Hippocampal formation (tissue), 2 donors: ENCODE measurements at places on chromosomes 5 and 9.

GRCh38 chr5:88734191-88734640 lies 148.8 kb downstream of the MEF2C start:
- DNase-seq, result peak; percentile 47

GRCh38 chr9:90991953-90992352 lies 190.3 kb downstream of the SYK start:
- DNase-seq, result no peak

DNA sequence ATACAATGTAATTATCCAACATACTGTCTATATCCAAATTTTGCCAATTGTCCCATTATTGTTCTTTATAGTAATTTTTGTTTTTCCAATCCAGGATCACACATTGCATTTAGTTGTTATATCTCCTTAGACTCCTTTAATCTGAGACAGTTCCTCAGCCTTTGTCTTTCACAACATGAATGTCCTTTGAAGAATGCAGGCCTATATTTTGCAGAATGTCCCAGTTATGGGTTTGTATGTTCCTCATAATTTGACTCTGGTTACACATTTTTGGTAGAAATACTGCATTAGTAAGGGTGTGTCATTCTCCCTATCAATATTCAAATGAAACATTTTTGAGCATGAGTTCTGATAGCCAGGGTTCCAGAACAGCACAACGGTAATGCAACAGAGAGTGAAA lies 6.7 kb downstream of the CD180 start:
- no peak for DNase-seq

- DNase-seq, result no peak
Observed at GRCh38 chr5:44320188-44320587, 69.0 kb downstream of the FGF10 start.

DNA sequence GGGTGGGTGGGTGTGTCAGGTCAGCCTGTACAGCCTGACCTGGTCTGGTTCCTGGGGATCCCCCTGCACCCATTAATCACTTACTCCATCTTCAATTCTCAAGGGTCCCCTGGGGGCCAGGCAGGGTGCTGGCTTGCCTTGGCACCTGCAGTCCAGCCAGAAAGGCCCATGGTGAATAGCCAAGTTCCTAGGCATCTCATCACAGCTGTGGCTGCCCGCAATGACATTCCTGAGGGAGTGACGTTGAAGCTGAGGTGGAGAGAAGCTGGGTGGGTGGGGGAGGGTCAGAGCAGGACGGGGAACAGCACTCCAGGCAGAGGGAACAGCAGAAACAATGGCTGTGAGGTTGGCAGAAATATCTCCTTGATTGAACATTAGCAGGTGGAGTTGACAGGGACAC lies 10.6 kb downstream of the HMCN2 start:
- no peak for DNase-seq

DNA sequence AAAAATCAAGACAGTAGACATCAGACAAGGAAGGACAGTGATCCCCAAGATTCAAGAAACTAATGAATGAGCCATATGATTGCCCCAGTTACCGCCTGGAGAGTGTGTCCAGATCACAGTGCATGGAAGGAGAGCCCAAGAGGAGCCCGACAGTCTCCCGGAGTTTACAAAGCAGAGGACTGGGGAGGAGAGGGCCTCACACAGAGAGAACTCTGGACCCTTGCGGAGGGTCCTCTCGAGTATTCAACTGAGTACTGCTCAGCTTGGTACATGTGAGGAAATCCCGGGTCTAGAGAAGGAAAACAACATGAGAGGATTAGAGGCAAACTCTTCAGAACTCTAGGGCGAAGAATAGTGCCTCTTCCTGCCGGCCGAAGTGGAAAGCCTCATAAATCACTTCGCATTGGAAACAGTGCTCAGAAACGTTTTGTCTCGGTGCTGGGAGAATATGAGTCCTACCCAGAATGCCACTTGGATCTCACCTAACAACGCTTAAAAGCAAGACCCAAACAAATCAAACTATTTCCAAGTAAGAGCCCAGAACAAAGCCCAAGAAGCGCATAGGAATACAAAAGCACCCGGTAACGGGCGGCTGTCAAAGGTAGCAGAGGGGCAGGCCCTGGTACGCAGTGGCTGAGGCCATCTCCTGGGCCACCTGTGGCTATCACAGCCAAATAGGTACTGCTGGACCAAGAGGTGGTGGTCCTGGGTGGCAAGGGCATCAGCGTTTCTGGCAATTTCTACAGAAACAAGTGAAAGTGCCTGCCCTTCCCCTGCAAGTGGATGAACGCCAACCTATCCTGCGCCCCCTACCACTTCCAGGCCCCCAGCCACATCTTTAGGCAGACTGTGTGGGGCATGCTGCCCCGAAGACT lies 36.0 kb downstream of the FAM78A start:
- DNase-seq, result no peak

GRCh38 chr9:104795082-104795481 lies 31.2 kb downstream of the NIPSNAP3B start:
- DNase-seq, result no peak

GRCh38 chr5:90201923-90202322 lies 207.6 kb downstream of the CETN3 start:
- DNase-seq, result no peak

DNA sequence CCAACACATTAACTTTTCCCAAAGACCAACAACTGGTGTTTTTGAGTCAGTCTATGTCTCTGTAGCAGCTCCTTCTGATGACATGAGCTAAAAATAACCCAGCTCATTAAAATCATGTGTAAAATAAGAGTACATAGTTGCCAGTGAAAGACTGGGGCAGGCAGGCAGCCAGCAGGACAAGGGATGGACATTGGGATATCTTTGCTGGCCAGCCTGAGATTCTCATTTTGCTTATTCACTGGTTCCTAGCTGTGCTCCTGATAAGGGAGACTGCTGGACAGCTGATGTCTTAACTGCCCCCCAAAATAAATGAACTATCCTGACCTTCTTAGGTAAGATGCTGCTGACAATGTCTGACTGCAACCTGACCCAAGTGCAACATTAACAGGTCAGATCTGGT lies 33.9 kb downstream of the EPB41L4B start:
- no peak for DNase-seq

GRCh38 chr5:135072387-135073281 lies 38.6 kb upstream of the PITX1 start:
- DNase-seq, result no peak

DNA sequence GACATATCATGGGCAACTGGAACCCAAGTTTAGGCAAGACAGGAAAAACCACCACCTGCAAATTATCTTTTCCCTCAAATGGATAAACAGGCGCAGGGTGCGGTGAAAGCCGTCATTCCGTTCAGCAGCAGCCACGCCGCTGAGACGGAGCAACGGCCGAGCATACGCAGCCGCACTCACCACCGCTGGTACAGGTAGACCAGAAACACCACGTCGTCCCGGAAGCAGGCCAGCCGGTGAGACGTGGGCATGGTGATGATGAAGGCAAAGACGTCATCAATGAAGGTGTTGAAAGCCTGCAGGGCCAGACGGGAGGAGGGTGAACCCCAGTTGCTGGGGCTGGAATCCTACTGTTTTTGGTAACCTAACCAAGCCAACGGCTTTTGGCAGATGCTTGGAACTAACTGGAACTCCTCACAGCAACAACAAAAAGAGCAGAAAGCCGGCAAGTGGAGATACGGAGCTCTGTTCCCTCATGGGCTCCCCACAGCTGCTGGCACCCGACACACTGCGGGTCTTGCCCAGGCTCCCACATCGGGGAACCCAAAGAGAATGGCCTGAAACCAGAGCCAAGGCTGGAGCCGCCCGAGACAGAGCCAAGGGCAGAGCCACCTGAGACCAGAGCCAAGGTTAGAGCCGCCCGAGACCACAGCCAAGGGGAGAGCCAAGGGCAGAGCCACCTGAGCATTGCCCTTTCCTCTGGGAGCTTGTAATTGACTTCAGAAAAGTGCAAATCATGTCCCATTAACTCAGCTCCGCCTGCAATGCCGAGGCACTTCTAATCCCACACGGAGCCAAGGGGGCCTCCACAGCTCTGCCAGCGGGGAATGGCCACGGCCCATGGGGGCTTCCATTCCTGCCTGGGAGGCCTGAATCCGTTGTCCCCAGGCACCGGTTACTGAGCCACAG lies 24.2 kb downstream of the CLPTM1L start:
- DNase-seq, result no peak
